Stimulated activated CD8-positive, alpha-beta memory T cell treated with anti-CD3 and anti-CD28 coated beads, Interleukin-15, amount 100 ng/mL, for 1 hour (primary cell): ENCODE measurements at places on chromosomes 4 and X.

- DNase-seq = no peak
These were observed 44.2 kb upstream of the RHOH start for GRCh38 chr4:40152637-40153036.

DNA sequence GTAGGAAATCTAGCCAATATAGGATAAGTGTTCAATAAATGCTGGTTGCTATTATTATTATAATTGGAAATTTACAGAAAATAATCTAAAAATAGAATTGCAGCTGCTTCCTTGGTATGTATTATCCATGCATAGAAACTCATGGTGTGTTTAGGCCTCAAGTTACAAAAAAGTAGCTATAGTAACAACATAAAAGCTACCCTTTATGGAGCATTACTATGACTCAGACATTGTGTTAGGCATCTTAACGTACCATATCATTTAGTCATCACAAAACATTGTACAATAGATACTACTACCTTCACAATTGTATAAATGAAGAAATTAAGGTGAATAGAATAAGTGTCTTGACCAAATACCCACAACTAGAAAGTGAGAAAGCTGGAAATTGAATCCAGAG is 126.9 kb upstream of the NRK start:
- DNase-seq = no peak

DNA sequence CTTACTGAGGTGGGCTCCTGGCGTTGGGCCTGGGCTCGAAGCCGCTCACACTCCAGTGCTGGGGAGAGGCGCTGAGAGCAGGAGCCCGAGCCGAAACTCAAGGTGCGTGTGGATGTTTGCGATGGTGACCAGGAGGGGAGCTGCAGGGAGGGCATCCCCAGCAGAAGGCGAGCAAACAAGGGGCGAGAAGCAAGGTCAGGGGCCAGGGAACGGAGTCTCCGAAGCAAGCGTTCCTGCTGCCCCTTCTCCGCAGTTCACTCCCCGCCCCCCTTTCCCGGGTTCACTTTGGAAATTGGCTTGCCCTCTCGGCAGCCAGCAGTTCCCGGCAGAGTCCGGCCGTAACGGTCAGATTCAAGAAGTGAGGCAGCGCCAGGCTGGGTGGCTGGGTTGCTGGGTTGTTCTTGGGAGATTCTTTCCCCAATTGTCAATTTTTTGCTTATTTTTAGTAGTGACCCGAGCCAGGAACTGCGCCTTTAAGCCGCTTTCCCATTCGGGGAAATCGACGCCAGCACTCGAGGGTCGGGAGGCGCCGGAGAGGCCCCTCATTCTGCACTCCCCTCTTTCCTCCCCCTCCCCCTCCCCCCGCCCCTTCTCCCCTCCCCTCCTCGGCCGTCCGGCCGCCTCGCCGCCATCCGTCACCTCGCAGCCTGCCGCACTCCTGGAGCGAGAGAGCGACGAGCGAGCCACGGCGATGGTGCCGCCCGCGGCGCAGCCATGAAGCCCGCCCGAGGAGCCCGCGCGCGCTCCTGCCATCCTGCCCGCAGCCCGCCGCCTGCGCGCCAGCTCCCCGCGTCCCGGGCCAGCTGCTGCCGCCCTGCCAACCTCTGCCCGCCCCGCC is at the start of gene FRMPD3:
FRMPD3 (plus strand) TSS at position 655 of the 838 bp plus-strand sequence. CDS start 76,937 bp downstream, outside the sequence.
- DNase-seq = no peak

DNA sequence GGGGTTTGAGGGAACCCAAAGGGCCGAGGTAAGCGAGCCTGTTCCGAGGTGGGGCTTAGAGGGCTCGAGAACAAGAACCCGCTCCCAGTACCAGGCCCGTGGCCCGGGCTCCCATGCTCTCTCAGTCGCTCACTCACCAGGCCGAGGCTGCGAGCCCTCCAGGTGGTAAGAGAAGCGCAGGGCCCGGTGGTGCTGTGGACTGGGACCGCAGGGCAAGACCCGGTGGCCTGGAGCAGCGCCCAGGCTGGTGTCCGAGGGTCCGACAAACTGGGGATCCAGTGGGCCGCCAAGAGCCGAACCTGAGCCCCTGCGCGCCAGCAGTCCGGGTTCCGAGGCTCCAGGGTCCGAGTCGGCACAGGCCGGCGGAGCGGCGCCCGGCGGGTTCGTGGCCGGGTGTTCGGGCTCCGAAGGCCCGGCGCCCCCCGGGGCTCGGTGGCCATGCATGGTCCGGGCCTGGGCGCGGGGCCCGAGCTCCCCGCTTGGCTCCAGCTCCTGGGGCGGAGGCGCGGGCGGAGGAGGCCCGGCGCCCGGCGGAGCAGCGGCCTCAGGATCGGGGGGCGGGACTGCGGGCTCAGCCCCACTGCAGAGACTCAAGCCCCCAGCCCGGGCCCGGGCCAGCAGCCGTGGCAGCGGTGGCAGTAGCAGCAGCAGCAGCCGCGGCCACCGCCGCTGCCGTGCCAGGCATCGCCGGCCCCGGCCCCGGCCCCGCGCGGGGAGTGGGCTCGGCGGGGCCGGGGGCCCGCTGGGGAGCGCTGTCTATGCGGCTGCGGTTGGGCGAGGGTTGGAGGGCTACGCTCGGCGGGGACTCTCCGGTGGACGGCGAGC is 833 bp downstream of the FGD1 start:
- no peak for DNase-seq

DNA sequence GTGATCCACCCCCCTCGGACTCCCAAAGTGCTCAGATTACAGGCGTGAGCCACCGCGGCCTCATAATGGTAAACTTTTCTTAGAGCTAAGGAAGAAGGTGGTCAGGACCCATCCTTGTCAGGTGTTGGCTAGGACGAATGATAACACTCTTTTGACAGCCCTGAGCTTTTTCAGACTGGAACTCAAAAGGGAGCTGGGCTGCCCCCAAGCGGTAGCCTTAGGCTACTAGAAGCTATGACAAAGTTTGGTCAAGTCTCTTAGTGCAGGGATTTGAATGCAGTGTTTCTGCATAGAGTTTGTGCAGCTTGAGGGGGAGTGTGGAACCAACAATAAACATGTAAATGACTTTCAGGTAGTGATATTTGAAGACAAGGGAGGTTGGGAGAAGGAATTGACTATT is 11.8 kb upstream of the HSD17B10 start:
- DNase-seq = no peak

- DNase-seq = no peak
These were observed 10.4 kb upstream of the NSUN7 start for GRCh38 chr4:40739347-40739746.

- no peak for DNase-seq
These were observed 4.7 kb upstream of the RENBP start for GRCh38 chrX:153948847-153949805.

- no peak for DNase-seq
These were observed 148.4 kb upstream of the ITM2A start for GRCh38 chrX:79515529-79515928.

DNA sequence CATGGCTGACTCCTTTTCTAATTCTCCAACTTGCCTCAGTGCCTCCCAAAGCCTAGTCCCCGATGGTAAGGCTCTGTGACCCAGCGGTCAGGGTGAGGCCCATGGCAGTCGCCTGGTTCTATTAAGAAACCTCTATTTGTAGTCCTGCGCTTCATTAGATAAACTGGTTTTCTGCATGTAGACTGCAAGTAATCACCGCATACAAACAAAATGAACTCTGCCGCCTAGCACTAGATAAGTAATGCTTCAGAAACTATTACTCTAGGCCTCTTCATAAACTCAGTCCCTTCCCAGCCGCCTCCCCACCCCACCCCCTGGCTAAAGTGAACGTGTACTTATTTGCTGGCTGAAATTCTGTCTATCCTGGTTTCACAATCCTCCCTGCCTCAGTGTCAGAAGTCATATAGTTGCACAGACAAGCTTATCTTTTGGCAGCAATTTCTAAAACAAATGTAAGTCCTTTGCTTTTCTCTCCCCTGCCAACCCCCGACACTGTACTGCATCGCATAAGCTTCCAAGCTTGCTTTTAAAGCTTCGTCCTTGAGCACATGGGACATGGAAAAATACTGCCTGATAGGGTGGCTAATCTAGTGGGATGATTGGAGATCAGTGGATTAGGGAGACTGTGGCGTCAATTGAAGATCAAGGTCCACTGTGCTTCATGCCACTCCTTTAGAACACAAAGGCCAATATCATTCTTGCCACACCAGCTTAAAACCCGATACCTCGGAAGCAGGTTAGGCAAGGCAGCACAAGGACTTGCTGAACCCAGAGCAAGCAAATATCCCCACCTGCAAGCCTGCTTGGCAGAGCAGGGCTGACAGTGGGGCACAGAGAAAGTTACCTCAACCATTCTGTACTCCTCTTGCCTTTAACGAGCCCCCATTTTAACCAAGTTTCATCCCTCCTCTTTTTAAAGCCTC is 125.8 kb downstream of the IRF2 start:
- DNase-seq = no peak

GRCh38 chr4:102774254-102774653 is 13.5 kb upstream of the MANBA start:
- DNase-seq = no peak

DNA sequence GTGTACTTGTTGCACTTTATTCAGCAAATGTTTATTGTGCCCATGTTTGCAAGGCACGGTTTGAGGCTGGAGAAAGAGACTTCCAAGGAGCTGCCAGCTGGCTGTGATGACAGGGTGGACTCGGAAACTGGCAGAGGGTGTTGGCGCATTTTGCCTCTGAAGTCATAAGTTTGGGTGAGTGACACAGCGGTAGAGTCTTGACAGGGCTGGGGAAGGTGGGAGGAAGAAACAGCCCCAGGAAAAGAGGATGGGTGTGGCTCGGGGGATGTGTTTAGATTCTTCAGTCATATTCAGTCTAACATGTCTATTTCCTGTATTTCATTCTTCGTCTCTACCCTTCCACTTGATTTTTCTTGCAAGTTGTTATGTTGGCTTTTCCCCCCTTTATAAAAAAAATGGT is 77.0 kb upstream of the STOX2 start:
- DNase-seq = no peak

- DNase-seq = no peak
These were observed at the start of gene PLAC8 for GRCh38 chr4:83114576-83114975. TSS of gene PLAC8 (minus strand) at chr4:83114729. CDS start at chr4:83107921, 6,808 bp downstream.

- DNase-seq = no peak
These were observed 10.0 kb downstream of the PARM1 start for GRCh38 chr4:74942918-74943253.

GRCh38 chrX:153517423-153517822 is at the start of gene ATP2B3:
TSS of gene ATP2B3 (plus strand) at chrX:153517642. CDS start at chrX:153536248, 18,606 bp downstream.
- DNase-seq = no peak

DNA sequence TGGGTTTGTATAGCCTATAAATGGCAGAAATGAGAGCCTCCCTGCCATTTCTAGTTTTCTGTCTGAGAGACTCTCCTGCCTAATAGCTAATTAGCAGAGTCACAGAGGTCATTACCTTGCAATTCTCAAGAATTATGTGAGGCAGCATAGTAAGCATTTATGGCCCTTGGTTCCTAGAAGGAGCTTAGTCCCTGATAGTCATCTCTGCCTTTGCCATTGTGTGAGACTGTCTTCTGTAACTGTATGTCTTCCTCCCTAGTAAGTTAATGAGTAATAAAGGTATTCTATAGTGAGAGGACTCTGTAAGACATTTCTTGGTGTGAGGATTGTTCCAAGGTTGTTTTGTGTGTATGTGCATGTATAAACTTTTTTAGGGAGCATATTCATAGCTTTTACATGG is 108.7 kb downstream of the AR start:
- no peak for DNase-seq

- no peak for DNase-seq
These were observed 1100.9 kb downstream of the RPA4 start for GRCh38 chrX:97984641-97985040.

GRCh38 chr4:56321251-56321650 is 66.0 kb downstream of the AASDH start:
- DNase-seq = no peak

GRCh38 chr4:102610007-102610406 is 108.8 kb downstream of the NFKB1 start:
- DNase-seq = no peak

- DNase-seq = no peak
These were observed 12.9 kb downstream of the SH3KBP1 start for GRCh38 chrX:19874391-19875049.

- no peak for DNase-seq
These were observed 13.8 kb upstream of the FGFBP2 start for GRCh38 chr4:15976456-15977447.

DNA sequence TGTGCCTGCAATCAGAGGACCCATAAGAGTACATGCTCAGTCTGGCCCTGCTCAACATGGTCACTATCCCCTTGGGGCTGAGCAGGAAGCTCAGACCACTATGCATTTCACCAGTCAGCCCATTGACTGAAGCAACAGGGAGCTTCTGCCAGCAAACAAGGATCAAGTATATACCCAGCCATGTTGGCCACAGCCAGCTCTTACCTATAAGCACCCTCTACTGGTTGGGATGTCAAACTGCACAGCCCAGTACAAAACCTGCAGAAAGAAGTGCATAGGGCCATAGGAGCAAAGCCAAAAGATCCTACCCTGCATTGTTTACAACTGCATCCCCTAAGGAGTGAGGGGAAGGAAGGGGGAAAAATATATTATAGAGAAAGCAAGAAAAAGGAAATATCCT is 214.4 kb upstream of the CPEB2 start:
- no peak for DNase-seq

DNA sequence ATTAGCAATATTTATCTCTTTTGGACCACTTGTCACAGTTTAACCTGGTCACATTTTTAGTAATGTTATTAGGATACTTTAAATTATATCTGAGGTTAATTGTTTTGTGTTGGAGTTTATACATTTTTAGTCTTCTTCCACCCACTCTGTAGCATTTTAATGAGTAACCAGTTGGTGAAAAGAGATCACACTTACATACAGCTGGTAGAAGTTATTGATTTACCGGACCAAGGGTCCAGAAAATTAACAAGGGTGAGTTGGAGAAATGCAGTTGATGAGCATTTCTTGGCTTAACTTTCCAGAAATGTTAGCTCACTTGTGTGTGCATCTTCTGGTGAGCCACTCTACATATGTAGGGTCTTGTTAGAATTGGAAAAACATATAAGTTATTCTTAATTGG is 219.6 kb downstream of the GRXCR1 start:
- no peak for DNase-seq

- DNase-seq = no peak
These were observed 38.9 kb upstream of the RBPJ start for GRCh38 chr4:26281881-26282280.
